Thyroid gland (tissue), 4 donors: ENCODE measurements at places on chromosomes 2 and 18.

GRCh38 chr2:118089139-118089800 lies 999 bp downstream of the INSIG2 start:
- peak; percentile 20 for DNase-seq

DNA sequence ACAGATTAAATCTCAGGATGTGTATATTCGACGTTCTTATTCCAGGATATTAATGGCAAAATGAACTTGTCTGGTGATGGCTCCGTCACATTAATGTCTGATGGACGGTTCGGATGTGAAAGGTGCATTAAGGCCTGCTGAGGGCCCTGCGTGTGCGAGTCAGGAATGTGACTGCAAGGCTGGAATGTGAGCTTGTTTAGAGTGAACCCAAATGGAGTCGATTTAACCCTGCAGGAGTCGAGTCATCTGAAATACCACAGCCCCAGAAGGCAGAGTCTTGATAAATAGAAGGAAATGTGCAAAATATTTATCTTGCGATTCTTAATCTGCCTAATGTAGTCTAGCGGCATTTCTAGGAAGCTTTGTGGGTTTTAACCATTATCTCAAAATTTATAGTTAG lies 44.3 kb downstream of the RDH14 start:
- DNase-seq, result no peak

DNA sequence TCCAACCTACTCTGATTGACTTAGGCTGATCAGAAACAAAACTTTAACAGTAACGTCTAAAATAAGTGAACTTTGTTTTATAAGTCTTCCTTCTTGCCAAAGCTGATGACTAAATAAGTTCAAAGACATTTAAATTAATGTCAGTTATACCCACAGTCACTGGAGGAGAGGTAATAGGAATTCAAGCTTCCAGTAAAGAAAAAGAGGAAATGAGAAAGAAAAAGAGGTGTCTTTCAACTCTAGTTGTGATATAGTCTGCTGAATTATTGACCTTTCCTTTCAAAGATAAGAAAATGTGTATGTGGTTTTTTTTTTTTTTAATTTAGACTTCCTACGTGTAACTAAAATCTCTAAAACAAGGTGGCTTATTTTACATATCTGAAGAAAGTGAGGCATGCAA lies 191.5 kb downstream of the SLC8A1 start:
- no peak for DNase-seq

DNA sequence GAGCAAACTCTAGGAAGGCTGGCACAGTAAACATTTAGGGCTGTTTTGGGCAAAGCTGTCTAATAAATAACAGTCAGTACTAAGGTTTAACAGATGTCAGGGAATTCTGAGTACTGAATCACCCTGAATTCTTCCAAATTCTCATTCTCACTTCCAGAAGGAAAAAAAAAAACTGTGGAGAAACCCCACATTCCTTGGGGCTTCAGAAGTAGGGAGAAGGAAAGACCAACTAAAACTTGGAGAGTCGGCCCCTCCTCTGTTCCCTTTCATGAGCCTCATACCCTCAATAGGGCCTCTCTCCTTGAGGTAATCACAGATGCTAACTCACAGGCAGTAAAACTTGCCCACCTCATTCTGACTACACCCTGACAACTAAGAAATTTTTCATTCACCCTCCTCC lies 62.1 kb downstream of the CCDC148 start:
- DNase-seq, result no peak

DNA sequence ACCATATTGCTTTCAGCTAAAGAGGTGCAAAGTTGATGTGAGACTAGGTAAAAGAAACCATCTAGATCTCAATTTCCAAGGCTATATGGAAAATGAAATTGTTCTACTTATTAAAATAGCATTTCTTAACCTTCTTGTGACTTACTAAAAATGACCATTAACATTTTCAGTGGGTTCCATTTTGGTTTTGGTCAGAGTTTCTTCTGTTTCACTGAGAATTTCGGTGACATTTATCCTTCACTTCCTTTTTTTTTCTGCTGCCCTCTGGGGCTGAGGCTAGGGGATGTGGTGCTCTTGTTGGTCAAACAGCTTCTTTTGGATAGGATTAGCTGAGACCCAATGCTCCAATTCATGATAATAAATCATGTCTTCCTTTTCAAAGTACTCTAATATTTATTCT lies 44.3 kb upstream of the REL start:
- no peak for DNase-seq

GRCh38 chr2:120520929-120521912 lies 175.3 kb downstream of the INHBB start:
- peak; percentile 52 for DNase-seq

DNA sequence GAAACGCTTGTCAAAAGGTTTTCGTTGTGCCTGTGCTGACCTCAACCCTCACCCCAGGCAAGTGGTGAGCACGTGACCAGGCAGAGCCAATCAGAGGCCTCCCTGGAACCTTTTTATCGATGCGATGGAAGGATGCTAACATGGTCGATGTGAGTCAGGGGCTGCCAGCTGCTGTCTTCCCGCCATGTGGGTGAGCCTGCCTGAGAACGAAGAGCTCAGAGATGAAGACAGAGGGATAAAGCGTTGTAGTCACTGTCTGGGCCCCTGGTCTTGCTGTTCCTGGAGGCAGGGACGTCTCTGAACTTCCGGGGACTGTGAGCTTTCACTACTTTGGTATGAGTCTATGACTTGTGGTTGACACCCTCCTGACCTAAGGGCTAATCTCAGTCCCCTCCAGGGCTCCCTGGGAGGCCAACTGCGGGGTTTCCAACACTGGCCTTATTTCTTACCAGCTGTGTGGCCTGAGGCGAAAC lies 18.6 kb downstream of the DNMT3A start:
- no peak for DNase-seq

DNA sequence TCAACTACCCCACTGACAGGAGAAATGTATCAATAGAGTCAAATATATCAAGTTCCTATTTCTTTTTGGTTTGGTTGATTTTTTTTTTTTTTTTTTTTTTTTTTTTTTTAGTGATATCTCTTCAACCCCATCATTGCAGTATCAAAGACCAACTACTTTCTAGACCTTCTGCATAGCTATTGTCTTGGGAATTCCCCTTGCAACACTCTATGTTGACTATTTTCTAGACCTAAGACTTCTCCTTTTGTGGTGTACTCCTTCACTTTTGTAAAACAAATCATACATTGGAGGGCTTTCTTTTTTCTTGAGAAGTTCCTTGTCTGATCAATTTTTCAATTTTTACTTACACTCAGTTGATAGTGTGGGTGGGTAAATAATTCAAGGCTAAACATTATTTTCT lies 46.5 kb upstream of the NR4A2 start:
- DNase-seq, result no peak

DNA sequence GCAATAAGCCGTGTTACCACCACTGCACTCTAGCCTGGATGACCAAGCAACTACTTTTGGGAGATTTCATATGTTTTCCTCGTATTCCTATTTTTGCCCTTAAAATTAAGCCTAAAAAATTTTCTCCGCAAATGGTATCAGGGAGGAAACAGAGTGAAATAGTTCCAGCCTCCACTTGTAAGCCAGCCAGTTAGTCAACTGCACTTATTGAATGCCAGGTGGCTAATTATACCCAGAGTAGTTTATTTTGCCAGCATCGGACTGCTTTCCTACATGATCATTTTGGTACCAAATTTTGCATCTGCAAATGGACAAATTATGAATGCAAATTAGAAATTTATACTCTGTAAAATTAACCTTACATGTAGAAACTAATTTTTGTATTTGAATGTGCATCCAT lies 90.2 kb upstream of the ARHGAP28 start:
- DNase-seq, result no peak

DNA sequence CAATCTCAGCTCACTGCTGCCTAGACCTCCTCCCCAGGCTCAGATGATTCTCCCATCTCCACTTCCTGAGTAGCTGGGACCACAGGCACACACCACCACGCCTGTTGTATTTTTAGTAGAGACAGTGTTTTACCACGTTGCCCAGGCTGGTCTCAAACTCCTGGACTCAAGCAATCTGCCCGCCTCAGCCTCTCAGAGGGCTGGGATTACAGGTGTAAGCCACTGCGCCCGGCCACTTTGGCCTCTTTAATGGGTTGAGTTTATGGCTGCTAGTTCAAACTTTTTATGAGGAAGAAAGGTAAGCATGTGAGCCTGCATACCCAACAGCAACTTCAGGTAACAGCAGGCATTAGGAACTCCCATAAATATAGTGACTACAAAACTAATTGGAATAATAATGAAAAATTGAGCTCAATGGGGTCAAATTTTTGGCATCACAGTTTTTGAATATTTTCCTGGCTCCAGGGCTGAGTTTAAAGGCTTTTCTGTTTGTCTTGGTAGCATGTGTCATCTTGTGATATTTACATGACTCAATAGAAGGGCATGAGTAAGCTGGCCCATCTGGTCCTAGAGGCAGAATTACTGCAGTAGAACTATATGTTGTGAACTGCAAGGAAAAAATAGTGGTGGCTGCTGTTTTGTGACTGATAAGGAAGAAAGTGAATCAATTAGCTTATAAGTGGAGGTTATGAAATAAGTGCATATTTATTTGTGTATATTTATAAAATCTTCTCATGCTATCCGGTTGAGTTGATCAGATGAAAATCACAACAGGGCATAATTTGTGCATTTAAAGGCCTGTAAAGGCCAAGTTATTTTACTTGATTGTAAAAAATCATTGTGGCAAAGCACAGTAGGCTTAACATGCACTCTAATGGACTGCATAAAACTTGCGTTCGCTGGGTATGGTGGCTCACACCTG lies 24.8 kb downstream of the GALM start:
- no peak for DNase-seq

DNA sequence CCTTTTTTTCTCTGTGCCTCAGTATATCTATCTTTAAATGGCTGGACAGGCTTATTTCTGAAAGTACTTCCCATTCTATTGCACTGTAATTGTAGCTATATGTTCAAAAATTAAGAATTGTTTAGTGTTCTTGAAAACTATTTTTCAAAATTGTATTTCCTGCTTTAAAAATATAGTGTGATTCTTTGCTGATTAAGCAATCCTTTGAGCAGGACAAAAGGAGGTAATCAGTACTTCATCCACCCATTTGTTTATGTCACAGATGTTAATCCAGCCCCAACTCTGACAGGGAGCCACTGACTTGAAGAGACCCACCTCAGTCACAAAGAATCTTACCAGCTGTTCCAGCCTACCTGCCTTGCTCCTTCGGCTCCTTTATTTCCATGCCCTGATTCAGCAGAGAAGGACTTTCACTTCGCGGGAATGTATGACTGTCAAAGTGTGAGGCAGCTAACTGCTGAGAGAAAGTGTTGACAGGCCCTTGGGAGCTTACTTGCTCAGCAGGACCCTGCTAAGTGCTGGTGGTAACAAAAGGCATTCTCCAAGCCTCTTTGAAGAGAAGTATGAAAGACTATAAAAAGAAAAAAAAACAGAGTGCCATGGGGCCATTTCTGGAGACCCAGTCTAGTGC lies 393.3 kb upstream of the CYRIA start:
- no peak for DNase-seq

- no peak for DNase-seq
Observed at GRCh38 chr2:206031162-206031784, 54.7 kb downstream of the INO80D start.

DNA sequence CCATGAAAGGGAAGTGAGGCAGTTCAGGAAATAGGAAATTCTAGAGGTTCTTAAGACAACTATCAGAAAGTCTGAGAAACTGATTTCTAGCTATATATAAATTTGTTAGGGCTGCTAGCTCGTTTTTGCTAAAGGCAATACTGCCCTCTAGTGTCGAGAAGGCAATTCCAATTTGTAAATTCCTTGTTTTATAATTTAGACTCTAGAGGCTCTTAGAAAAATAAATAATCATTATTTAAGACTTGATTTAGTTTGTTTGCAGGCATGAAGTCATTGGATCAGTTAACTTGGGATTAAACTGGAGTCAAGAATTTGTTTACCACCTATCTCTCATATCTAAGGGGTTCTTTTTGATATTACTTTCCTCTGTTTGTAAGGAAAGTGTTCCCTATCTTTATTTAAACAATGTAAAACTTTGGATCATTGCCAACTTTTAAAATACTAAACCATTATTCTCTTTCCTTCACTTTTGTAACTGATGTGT lies 66.2 kb downstream of the ACVR2A start:
- no peak for DNase-seq

- no peak for DNase-seq
Observed at GRCh38 chr2:174106736-174107135, 141.6 kb upstream of the SP3 start.

DNA sequence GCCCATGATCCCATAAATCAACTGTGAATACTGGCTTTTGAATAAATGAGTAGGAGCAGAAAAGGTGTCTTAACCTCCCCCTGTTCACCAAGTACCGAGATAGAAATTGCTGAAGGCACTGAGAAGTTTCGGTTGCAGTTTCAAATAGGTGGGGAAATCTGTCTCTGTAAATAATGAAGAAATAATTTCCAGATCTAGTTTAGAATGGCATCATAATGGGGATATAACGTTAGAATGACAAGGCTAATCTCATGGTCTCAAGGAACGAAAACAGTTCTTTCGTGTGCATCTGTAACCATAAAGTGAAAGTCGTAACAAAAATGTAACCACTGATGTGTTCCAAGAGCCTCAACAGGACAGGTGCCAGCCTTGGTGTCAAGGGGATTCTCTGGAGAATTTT lies 49.9 kb upstream of the TMEM18 start:
- DNase-seq, result no peak
